GM23338 (cell line): ENCODE measurements at places on chromosomes 6 and 20. TPM values are rescaled to one million over a fixed set of nuclear protein-coding genes. Genes with fewer than 3 reads are reported as not detected.

- H3K36me3 ChIP-seq: peaks cover 28% of the 10 kb centered on the region
- H3K27me3 ChIP-seq: no peaks in the 10 kb centered on the region
- H3K4me3 ChIP-seq: no peak overlapping the region
- DNase-seq: no peak
Observed at GRCh38 chr6:118902726-118903125, 8.8 kb downstream of the ASF1A start.

PRR18 gene
- total RNA-seq: 0.08 and 0.24 TPM in 2 replicates

GRCh38 chr6:164243949-164244348 lies 829.4 kb downstream of the QKI start:
- DNase-seq: no peak
- H3K36me3 ChIP-seq: no peaks in the 10 kb centered on the region
- no peak overlapping the region for H3K27ac ChIP-seq
- H3K4me1 ChIP-seq: no peaks in the 10 kb centered on the region
- no peak overlapping the region for H3K4me3 ChIP-seq

ZNF391 gene
- 12.6 and 22.5 TPM in 2 replicates for total RNA-seq

HELZ2 gene
- total RNA-seq: 39.6 and 48.9 TPM in 2 replicates

DNA sequence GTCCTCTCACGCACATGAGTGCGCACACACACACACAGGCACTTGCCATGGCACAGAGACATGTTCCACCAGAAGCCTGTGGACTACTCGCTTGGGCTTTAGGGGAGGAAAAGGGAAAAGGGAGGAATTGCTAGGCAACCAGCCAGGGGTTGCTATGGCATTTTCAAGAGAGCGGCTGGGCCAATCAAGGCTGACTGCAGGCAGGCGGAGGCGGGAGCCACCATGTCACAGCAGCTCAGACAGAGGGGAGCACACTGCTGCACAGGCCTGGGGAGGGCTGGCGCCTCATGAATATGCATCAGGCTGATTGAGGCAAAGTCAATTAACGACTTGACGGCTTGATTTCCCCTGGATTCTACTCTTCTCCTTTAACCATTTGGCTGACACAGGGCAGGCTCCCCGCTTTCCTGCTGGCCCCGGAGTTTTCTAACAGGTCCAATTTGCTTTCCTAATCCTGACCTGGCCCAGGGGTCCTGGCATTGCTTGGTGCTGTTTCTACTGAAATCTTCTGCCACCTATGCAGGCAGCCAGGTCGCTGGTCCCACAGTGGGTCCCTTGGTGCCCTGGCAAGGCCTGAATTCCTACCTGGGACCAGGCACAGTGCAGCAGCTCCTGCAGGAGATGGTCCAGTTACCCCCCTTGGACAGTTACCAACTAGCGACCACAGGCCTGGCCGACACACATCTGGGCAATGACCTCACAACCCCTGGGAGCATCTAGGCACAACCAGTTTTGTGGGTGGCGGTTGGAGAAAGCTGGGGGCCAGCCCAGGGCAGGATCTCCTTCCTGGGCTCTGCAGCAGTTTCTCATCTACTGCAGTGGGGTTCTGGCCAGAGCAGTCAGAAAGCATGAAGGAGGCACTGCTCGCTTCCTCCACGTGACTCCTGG lies 52.1 kb downstream of the YTHDF1 start:
- H3K27me3 ChIP-seq: no peaks in the 10 kb centered on the region
- H3K4me1 ChIP-seq: no peaks in the 10 kb centered on the region
- H3K4me3 ChIP-seq: no peak overlapping the region
- no peak for DNase-seq
- no peak overlapping the region for H3K27ac ChIP-seq

PRICKLE4 gene
- 0.66 and 0.89 TPM in 2 replicates for total RNA-seq

DNA sequence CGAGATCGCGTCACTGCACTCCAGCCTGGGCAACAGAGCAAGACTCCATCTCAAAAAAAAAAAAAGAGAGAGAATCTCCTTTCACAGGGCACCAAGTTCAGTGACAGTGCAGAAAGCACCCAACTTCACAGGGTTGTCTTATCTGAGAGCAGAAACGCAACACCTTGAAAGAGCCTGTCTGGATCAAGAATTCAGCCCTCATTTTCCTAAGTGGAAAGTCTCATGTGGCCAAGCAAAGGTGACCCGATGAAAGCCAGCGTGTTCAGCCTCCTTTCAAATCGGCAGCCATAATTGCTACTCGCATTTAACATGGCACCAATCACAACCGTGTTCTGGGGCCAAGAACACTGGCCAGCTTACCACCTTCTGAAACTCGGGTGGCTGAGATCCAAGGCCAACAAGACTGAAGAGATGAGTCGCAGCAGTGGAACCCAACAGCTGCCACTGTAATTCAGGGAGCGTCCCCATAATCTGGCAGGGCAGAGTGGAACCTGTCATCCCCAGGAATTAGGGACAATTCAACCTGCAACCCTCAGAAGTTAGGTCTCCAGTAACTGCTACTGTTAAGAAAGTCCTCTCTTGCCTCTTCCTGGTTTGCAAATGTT lies 536.7 kb upstream of the JARID2 start:
- H3K27ac ChIP-seq: no peak overlapping the region
- DNase-seq: no peak
- no peaks in the 10 kb centered on the region for H3K36me3 ChIP-seq
- H3K27me3 ChIP-seq: no peaks in the 10 kb centered on the region
- 0 out of 2 replicates have a peak, but pooled peaks cover 8% of the 10 kb centered on the region for H3K4me1 ChIP-seq

DNA sequence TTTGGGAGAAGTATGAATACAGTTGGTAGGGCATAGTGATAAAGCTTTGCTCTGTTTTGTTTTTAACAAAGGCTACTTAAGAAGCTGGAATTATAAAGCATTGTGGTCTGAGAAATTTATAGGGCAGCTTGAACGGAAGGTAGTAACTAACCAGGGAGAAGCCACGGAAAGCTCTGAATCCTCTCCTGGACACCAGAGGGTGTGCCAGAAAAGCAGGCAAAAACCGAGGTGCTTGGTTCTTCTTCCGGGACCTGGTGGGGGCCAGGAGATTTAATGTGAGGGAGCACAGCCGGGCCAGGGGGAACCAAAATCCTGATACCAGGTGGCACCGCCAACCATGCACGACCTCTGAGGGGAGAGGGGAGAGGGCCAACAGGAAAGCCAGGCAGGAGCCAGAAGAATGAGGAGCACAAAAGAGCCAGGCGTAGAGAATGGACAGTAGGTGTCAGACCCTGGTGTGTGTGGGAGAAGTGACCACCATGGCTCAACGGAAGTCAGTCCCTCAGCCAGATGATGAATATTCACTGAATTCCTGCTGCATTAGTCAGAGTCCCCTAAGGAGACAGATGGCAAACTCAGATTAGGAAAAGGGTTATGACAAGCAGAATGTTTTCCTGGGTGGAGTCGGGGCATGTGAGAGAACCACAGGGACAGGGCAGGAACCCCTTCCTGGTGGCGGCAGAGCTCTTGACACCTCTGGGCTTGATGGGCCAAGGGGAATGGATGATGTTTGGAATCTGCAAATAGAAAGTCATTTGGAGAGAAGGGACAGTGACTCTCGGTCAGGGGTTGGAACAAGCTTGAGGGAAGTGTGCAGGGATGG lies 262.3 kb downstream of the ZNF217 start:
- no peaks in the 10 kb centered on the region; the same call in 1 of the 2 replicates for H3K36me3 ChIP-seq
- no peak overlapping the region for H3K27ac ChIP-seq
- H3K27me3 ChIP-seq: no peaks in the 10 kb centered on the region
- DNase-seq: peak; percentile 32
- H3K4me3 ChIP-seq: no peak overlapping the region

DNA sequence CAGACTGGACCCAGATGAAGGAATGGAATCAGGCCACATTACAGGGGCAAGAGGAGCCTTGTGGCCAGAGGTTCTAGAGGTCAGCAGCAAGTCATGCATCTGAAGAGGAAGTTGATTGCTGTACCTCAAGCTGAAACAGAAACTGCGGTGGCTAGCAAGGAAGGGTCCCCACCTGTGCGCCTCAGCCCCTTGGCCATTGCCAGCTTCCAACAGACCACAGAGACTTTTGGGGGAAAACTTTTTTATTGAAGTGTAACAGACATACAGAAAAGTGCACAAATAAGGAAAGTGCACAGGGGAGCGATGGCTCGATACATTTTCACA lies 26.8 kb upstream of the SLC9A8 start:
- H3K27me3 ChIP-seq: no peaks in the 10 kb centered on the region
- H3K4me3 ChIP-seq: no peak overlapping the region
- no peak overlapping the region for H3K27ac ChIP-seq
- no peaks in the 10 kb centered on the region for H3K36me3 ChIP-seq

TNNC2 gene
- total RNA-seq: 0.59 TPM in 1 of 2 replicates, not detected in the other

C6orf163 gene
- 2.3 and 3.1 TPM in 2 replicates for total RNA-seq

IRAK1BP1 gene
- 9.2 and 12.8 TPM in 2 replicates for total RNA-seq

DNA sequence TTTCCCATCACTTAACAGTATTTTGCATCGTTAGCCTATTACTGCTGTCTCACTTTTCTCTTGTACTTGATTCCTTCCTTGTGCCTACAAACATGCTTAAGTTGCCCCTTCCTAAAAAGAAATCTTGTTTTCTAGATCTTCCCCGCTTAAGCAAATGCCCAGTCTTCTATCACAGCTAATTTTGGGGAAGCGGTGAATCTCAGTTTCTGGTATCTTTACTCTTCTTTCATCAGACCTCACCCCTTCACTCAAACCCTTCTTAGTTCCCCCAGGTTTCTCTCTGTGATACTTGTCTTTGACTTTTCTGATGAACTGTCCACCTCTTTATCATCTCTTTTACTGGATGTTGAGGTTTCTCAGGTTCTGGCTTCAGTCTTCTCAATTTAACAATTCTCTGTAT lies 14.2 kb downstream of the VAPB start:
- no peaks in the 10 kb centered on the region for H3K27me3 ChIP-seq
- DNase-seq: no peak
- no peak overlapping the region for H3K4me3 ChIP-seq
- no peak overlapping the region for H3K27ac ChIP-seq

DNA sequence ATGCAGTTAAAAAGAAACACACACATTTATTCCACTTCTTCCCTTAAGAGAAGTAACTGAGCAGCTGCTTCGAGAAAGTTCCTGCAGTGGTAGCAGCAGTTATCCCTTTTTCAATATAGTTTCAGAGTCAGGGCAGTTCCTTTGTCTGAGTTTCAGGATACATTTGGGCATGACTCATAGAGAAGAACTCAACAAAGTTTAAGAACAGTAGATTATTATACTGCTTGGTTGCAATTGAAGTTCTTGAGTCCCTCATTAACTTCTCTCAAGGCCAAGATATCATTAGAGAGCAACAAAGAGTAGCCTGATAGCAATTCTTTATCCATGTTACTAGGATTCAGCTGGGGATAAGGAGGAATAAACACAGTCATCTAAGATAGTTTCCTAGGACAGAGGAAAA lies 54.4 kb downstream of the TPD52L1 start:
- no peak for DNase-seq
- no peak overlapping the region for H3K27ac ChIP-seq
- H3K4me3 ChIP-seq: no peak overlapping the region
- H3K4me1 ChIP-seq: peaks cover 7% of the 10 kb centered on the region; the same call in 1 of the 2 replicates
- H3K27me3 ChIP-seq: no peaks in the 10 kb centered on the region

PRDM13 gene
- total RNA-seq: 0.10 and 0.27 TPM in 2 replicates

ADGB gene
- not detected in 2 replicates for total RNA-seq

DNA sequence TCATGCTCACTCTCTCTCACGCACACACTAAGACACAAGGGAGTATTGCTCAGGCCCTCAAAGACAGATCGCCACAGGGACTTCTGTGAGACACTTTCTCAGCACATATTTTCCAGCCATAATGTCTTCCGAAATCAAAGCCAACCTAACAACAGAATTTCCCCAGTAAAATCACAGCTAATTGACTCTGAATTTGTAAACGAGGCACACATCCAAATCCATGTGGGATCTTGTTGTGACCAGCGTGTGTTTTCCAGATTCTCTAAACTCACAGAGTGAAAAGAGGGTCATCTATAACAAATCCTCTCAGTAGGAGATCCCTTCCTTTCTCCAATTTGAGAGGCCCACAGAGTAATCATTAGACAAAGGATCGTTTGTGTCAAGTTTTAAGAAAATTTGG lies 280.4 kb downstream of the PACRG start:
- H3K27ac ChIP-seq: no peak overlapping the region
- H3K4me3 ChIP-seq: no peak overlapping the region
- no peaks in the 10 kb centered on the region for H3K36me3 ChIP-seq
- no peak for DNase-seq
- no peaks in the 10 kb centered on the region for H3K4me1 ChIP-seq

GRCh38 chr6:52130440-52130839 lies 43.0 kb upstream of the PKHD1 start:
- H3K4me1 ChIP-seq: 0 out of 2 replicates have a peak, but pooled peaks cover 5% of the 10 kb centered on the region
- no peaks in the 10 kb centered on the region for H3K27me3 ChIP-seq
- no peak overlapping the region for H3K27ac ChIP-seq
- no peak overlapping the region for H3K4me3 ChIP-seq
- H3K36me3 ChIP-seq: no peaks in the 10 kb centered on the region

DNA sequence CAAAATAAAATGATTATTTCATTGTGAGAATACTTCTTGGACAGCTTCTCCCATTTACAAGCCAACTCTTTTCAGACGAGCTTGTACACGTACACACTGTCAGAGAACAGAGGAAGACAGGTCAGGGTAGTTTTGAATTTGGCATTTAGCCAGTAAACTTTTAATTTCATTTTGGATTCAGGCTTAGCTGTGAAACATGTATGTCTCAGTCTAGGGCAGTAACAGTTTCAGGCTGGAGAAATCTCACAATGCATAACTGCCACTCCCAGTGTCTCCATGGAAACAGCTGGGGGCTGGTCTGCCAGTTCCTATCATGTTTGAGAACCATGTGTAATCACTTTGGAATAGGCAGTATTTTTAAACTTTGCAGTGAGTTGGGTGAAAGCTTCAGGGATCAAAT lies 22.0 kb upstream of the QKI start:
- peaks cover 15% of the 10 kb centered on the region for H3K4me1 ChIP-seq
- no peak overlapping the region for H3K4me3 ChIP-seq
- H3K27ac ChIP-seq: no peak overlapping the region
- no peaks in the 10 kb centered on the region for H3K27me3 ChIP-seq
- DNase-seq: no peak

DNA sequence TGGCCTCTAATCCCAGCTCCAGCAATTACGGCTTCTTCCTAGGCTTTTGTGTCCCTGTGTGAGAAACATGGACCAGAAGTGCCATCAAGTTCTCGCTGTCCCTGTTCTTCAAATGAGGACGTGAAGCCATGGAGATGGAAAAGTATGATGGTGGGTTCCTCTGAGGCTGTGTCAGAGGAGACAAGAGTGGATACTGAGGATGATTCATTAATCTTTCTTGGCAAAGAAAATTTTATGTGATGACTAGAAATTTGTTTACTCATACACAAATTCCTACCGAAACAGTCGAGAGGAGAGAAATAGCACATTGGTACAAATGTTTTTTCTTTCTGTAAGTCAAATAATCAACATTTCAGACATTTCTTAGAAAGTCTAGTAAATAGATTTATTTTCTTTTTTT lies 35.0 kb upstream of the PNRC1 start:
- no peak for DNase-seq
- H3K4me1 ChIP-seq: peaks cover 12% of the 10 kb centered on the region; the same call in 1 of the 2 replicates
- no peak overlapping the region for H3K27ac ChIP-seq
- H3K4me3 ChIP-seq: no peak overlapping the region
- peaks cover 27% of the 10 kb centered on the region for H3K27me3 ChIP-seq

DNA sequence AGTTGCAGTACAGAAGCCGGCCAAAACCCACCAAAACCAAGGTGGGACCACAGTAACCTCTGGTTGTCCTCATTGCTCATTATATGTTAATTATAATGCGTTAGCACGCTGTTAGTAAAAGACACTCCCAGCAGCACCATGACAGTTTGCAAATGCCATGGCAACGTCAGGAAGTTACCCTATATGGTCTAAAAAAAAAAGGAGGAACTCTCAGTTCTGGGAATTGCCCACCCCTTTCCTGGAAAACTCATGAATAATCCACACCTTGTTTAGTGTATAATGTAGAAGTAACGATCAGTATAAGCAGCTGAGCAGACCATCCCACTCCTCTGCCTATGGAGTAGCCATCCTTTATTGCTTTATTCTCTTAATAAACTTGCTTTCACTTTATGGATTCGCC lies 148.6 kb upstream of the EXOC2 start:
- no peaks in the 10 kb centered on the region for H3K36me3 ChIP-seq
- H3K27ac ChIP-seq: no peak overlapping the region
- no peak for DNase-seq
- H3K4me3 ChIP-seq: no peak overlapping the region

PLN gene
- total RNA-seq: not detected in 2 replicates

TGIF2 gene
- 59.8 and 63.2 TPM in 2 replicates for total RNA-seq
